ENCODE measurements at places on chromosomes 11 and 22.

DNA sequence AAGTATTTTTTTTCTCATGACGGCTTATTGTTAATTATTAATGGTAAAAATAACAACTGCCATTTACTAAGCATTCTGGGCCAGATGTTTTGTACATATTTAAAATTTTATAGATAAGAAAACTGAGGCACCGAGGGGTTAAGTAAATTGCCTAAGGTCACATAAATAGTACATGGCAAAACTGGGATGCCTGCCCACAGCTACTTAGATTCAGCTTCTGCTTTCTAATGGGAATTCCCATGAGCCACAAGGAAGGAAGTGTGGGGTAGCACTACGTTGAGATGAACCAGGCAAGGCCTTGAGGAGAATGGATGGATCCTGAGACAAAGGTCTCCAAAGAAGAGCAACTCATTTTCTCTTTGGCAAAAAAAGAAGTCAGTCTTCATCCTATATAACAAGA lies 11.9 kb upstream of the PHF21A start:
- DNase-seq, result no peak

GRCh38 chr11:66929753-66930152 lies 28.4 kb downstream of the PC start:
- no peak for DNase-seq

DNA sequence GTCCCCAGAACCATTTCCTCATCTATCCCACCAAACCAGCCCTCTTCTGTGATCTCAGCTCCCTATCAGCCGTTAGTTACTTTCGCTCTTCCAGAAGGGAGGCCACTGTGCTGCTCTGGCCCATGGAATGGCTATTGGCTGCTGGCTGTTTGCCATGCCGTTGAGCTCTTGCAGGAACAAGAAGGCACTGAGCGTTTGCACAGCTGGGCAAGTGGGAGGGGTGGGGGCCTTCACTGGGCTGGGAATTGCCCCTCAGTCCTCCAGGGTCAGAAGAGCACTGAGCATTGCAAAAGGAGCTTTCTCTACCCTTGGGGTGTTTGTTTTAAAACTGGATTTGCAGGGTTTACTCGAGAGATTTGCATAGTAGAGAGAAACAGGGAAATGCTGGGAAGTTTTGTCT lies 129.0 kb upstream of the PARVA start:
- DNase-seq, result no peak

GRCh38 chr11:67436459-67437081 lies 912 bp downstream of the PTPRCAP start:
- DNase-seq, result peak; percentile 55

- no peak for DNase-seq
These were observed 7.1 kb downstream of the TBX1 start for GRCh38 chr22:19767427-19768341.

DNA sequence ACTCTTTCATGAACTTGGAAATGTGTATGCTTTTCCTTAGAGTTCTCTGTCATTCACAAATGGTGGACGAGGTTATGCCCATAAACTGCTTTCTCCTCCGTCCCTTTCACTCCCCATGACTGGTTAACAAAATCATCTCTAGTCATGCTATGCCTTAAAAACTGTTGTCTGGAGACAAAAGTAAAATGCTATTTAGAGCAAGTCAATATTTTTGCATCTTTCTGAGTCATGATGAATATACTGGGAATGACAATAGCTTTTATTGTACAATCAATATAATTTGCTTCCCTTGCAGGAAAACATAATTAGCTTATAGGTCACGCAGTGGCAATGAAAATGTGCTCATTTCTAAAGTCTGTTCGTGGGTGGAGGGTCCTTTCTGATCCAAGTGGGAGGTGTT lies 216.7 kb upstream of the SORL1-AS1 start:
- DNase-seq, result no peak

DNA sequence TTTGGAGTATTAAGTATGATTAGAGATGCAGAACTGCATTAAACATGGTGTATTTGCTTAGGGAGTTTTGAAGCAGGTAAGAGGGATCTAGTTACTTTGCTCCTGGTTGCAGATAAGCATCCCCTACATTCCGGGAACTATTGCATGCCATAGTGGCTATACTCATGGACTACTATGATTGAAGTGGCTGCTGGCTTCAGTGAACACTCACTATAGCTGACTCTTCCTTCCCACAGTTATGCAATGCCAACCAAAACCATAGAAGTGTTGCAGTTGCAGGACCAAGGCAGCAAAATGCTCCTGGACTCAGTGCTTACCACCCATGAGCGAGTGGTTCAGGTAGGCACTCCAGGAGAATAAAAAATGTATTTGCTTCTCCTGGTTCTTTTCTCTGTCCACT lies 17.0 kb downstream of the COA4 start:
- no peak for DNase-seq

GRCh38 chr11:128501008-128501407 lies 86.3 kb downstream of the ETS1 start:
- no peak for DNase-seq

DNA sequence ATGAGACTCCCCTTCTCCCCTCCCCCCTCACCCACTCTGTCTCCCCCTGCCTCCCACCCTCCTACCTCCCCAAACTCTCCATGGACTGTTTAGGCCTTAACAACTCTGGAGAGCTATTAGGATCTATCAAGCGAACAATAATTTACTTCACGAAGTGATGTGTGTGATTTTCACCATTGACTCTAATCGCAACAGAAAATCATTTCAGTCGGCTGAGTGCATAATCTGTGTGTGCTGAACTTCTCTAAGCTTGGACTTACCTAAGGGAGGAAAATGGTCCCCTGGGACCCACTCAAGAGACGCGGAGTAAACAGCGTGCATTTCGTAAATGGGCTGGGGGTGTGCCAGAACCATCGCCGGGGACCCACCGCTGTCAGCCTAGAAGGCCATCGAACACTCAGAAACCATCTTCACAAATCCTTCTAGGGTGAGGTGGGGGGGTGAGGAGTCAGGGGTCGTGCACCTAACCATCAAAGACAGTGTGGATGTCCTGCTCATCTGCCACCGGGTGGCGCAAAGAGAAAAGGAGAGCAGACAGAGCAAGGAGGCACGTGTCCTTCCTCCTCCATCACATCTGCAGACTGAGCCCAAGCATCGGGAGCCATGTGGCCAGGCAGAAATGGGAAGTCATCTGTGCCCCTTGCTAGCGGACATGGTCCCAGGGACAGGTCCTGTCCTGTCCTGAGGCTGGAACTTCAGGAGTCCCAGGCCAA lies 62.1 kb upstream of the NUP50 start:
- DNase-seq, result no peak

Measured in activated naive CD4-positive, alpha-beta T cell (primary cell).